NCI-H1105 treated with DMSO at 0.1 percent for 48 hours (cell line): ENCODE measurements at places on chromosomes 5 and 9.

DNA sequence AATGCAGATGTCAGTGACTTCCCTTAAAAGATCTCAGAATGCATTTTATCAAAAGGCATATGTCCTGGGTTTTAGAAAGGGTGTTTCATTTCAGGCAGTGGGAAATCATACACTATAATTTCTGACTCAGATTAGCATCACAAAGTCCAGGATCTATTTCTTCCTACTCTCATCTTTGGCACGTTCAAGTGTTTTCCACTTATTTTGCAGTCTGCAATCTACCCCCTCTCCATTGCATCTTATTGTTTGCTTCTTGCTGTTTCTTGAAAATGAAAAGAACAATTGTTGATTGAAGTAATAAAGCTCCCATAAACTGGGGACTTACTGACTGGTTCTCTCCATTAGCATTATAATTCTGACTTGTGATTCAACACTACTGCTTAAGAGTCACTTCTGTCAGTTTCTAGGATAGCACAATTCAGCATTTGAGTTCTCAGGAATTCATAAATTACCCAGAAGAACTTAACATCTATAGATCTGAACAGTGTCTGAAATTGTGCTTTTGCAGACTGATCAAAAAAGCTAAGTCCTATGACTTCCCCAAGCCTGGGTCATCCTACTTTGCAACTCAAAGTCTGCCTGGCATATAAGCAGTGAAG lies 332.9 kb downstream of the RASEF start:
- no peak for DNase-seq

DNA sequence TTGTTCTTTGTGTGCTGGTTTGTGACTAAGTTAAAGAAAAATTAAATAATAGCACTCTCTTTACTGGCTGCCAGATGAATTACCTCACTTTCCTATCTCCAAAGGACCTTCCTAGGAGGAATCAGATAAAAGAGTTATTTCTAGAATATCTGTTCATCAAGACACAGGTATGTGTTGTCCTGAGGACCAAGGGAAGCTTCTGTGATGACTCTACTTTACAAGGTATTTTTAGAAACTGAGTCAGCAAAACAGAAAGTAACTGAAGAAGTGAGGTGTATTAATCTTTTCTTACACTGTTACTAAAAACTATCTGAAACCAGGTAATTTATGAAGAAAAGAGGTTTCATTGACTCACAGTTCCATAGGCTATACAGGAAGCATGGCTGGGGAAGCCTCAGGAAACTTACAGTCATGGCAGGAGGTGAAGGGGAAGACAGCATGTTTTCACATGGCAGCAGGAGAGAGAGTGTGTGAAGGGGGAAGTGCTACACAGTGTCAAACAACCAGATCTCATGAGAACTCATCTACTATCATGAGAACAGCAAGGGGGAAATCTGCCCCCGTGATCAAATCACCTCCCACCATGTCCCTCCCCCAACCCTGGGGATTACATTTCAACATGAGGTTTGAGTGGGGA lies 189.2 kb upstream of the DMAC1 start:
- no peak for DNase-seq

- no peak for DNase-seq
Observed at GRCh38 chr9:706606-707459, 134.7 kb upstream of the DMRT1 start.

DNA sequence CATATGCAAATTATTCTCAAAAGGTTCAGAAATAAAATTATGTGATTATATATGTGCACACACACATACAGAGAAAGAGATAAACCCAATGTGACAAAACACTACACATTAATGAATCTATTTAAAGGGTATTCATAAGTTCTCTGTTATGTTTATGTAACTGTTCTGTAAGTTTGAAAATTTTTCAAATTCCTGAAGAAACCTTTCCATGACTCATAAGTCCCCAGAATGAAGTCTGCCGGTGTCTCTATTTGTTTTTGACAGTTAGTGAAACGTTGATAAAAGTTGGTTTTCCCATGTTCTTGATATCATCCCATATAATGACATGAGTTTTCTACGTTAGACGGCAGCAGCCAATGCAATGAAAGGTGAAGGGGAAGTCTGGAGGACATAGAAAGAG lies 199.5 kb upstream of the PUM3 start:
- no peak for DNase-seq

GRCh38 chr9:101235105-101235866 lies 149.5 kb downstream of the BAAT start:
- DNase-seq = peak; percentile 66

- no peak for DNase-seq
Observed at GRCh38 chr5:56610093-56610698, 205.2 kb upstream of the MAP3K1 start.

DNA sequence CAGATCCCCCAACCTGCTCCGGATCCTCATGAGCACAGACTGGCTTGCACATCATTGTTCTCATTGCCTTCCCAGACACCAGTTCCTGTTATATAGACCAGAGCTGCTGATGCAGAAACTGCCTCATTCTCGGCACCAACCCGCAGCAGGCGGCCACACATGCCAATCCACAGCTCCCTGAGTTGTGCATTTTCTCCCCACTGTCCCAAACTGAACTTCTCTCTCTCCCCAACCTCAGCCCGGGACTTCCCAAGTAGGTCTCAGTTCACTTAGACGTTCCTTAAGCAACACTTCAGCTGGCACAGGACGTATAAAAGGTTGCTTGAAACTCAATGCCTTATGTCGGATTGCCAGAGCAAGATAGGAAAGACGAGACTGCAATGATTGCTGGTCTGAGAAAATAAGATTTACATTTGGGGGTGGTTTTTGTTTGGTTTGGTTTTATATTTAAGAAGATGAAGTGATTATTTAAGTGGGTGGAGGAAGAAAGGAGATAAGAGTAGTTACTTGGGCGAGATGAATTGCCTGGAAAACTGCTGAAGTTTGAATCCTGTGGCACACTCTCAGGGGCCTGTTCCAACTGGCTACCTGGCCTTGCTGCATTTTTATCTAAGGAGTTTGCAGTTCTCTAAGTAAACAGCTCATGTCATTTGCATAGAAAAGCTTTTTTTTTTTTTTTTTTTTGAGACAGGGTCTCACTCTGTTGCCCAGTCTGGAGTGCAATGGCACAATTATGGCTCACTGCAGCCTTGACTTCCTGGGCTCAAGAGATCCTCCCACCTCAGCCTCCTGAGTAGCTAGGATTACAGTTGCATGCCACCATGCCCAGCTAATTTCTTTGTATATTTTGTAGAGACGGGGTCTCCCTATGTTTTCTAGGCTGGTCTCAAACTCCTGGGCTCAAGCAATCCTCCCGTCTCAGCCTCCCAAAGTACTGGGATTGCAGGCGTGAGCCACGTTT lies 155.4 kb downstream of the GOLPH3 start:
- no peak for DNase-seq

GRCh38 chr5:56402266-56403220 lies 169.4 kb upstream of the ANKRD55 start:
- DNase-seq = peak; percentile 50

GRCh38 chr5:65790371-65791163 lies 68.6 kb downstream of the NLN start:
- no peak for DNase-seq

GRCh38 chr9:123608104-123608503 lies 252.1 kb downstream of the CRB2 start:
- DNase-seq = no peak
